Endothelial cell (in vitro differentiated cells): ENCODE measurements at places on chromosomes 7 and 10. TPM values are rescaled to one million over a fixed set of nuclear protein-coding genes. Genes with fewer than 3 reads are reported as not detected.

DENND2A gene
- total RNA-seq = 41.0 TPM

TEX47 gene
- total RNA-seq = not detected

MRM2 gene
- 19.1 TPM for total RNA-seq

CFAP46 gene
- 0.95 TPM for total RNA-seq

GNAI1 gene
- 132 TPM for total RNA-seq

SH2D4B gene
- 0.23 TPM for total RNA-seq

GPR26 gene
- 0.05 TPM for total RNA-seq

PTN gene
- 1.7 TPM for total RNA-seq

ITPRID1 gene
- total RNA-seq = not detected

CUZD1 gene
- 0.54 TPM for total RNA-seq

MEIG1 gene
- 0.80 TPM for total RNA-seq

SPDYE6 gene
- not detected for total RNA-seq

CYP2W1 gene
- not detected for total RNA-seq

TSPAN15 gene
- total RNA-seq = 195 TPM

STEAP2 gene
- 0.49 TPM for total RNA-seq

CPED1 gene
- total RNA-seq = 1.8 TPM

HOXA5 gene
- total RNA-seq = 0.59 TPM

CHST15 gene
- total RNA-seq = 148 TPM

ANXA7 gene
- total RNA-seq = 92.6 TPM

THSD7A gene
- total RNA-seq = 28.7 TPM

UROS gene
- total RNA-seq = 61.5 TPM

EFCAB10 gene
- total RNA-seq = 0.28 TPM

PBLD gene
- 3.2 TPM for total RNA-seq

PRR15 gene
- 2.9 TPM for total RNA-seq

MYH16 gene
- total RNA-seq = not detected

SLC29A3 gene
- total RNA-seq = 11.7 TPM

LRIT1 gene
- not detected for total RNA-seq

SPDYE1 gene
- total RNA-seq = not detected

CYP3A4 gene
- total RNA-seq = not detected

DPP6 gene
- 1.4 TPM for total RNA-seq

TRUB1 gene
- total RNA-seq = 15.4 TPM

TMEM236 gene
- 0.05 TPM for total RNA-seq

MYO1G gene
- total RNA-seq = 0.13 TPM

PGAM2 gene
- not detected for total RNA-seq

PSD gene
- total RNA-seq = 0.31 TPM

NOS3 gene
- 102 TPM for total RNA-seq

ANKRD2 gene
- total RNA-seq = 0.33 TPM

CALML3 gene
- total RNA-seq = not detected

SKIDA1 gene
- total RNA-seq = 5.9 TPM

GTF2IRD1 gene
- total RNA-seq = 32.6 TPM

RAB11FIP2 gene
- 10.9 TPM for total RNA-seq

ESYT2 gene
- 31.8 TPM for total RNA-seq

CLDN3 gene
- 0.36 TPM for total RNA-seq

INMT gene
- 1.4 TPM for total RNA-seq

AKR1D1 gene
- not detected for total RNA-seq

WEE2 gene
- total RNA-seq = 0.33 TPM
